Left colon (tissue), 2 donors: ENCODE measurements at places on chromosomes 1 and 21. TPM values are rescaled to one million over a fixed set of nuclear protein-coding genes. Genes with fewer than 3 reads are reported as not detected.
A peak's percentile ranks its signal among the peaks of the same experiment; 100 is the strongest.

Gene ZNF683
- total RNA-seq: not detected

Gene PARS2
- total RNA-seq: 11.3 TPM

Gene NBPF4
- total RNA-seq: 0.53 TPM

Gene FMO2
- 0.76 TPM for total RNA-seq

Gene S100A1
- 1.6 TPM for total RNA-seq

DNA sequence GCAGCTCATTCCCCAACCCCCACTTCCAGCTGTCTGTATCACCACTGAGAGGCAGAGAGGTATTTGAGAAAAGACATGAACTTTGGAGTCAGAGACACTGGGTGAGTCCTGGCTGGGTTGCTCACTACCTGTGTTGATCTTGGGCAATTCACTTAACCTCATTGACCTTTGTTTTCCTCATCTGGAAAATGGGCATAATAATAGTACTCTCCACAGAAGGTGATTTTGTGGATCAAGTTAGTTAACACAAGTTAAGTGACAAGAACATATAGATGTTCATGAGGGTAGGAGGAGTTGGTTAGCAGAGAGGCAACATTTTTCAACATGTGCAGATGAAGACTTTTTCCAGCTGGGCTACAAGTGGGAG is 17.1 kb upstream of the ETV3L start:
- no peak for DNase-seq

GRCh38 chr1:243837907-243838535 is 12.0 kb downstream of the AKT3 start:
- no peak for DNase-seq

GRCh38 chr1:81430955-81431623 is 369.6 kb upstream of the ADGRL2 start:
- no peak for DNase-seq

GRCh38 chr1:209805875-209806760 is at the start of gene IRF6:
Gene IRF6 (minus strand): TSS chr1:209806142. CDS start chr1:209801413, 4,729 bp downstream.
- DNase-seq: peak; percentile 97

GRCh38 chr1:223123011-223123610 is 19.9 kb downstream of the TLR5 start:
- no peak for DNase-seq

- DNase-seq: no peak
These were observed 12.0 kb downstream of the TSHB start for GRCh38 chr1:115041654-115042053.

DNA sequence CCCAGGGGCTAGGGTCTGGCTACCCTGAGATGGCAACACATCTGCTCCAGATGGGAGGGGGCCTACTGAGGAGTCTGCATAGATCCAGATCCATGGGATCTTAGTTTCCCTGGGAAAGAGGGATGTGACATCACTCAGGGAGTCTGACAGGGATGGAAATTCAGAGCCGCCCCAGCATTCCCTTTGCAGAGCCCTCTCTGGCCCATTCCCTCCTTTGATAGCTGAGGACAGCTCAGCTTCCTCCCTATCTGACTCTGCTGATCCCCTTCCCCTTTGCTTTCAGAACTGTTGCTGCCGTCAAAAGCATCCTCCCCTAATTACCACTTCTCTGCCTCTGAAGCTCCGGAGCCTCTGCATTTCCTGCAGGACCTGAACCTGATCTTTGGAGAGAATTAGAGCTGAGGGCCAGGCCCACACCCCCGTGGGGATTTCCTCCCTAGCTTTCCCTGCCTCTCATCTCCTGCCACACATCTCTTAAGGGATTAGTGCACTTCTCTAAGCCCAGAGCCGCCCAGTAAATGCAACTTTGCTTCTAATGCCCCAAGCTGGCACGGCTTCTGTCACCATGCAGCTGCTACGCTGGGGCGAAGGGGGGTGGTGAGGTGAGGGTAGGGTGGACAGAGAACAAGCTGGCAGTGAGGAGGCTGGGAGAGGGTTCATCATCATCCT is 9.5 kb upstream of the ASCL5 start:
- DNase-seq: no peak

DNA sequence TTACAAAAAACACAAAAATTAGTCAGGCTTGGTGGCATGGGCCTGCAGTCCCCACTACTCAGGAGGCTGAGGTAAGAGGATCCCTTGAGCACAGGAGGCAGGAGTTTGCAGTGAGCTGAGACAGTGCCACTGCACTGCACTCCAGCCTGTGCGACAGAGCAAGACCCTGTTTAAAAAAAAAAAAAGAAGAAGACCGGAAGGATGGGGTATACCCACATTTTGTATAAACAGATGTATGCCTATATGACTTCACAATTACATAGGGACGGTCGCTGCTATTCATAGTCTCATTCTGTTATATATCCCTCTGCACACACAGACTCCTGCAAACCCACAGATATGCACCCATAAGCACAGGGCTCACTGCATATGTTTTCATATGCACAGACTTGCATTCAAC is 12.7 kb downstream of the LCK start:
- no peak for DNase-seq

GRCh38 chr1:8376358-8376840 is 58.5 kb downstream of the SLC45A1 start:
- DNase-seq: no peak

GRCh38 chr21:37423103-37423502 is 56.5 kb downstream of the DYRK1A start:
- DNase-seq: no peak

- no peak for DNase-seq
These were observed 116.3 kb upstream of the SOD1 start for GRCh38 chr21:31543191-31543590.

DNA sequence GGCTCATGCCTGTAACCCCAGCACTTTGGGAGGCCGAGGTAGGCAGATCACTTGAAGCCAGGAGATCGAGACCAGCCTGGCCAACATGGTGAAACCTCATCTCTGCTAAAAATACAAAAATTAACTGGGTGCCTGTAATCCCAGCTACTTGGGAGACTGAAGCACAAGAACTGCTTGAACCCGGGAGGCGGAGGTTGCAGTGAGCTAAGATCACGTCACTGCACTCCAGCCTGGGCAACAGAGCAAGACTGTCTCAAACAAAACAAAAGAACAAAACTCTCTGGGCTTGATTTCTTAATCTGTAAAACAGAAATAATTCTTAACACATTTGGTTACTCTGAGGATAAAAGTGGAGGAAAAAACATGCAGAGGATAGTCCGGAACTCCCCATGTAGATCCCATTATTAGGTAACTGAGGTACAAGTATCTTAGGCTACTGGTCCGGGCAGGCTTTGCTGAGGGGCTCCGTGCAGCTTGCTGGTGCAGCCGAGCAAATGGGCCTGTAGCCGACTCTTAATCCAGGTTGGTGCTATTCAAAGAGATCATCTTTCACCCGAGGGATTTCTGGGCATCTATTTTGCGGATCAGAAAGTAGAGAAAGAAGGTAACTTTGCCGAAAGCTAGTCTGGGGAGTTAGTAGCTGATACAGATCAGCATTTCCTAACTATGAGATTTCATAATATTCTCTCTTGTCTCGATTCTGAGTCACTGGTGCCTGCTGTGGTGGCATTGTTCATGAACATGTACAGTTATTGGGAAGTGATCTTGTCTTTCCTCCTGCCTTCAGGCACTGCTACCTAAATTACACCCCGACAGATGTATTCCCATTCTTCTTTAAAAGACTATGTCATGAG is 56.8 kb downstream of the NFIA start:
- DNase-seq: no peak
